Keratinocyte (primary cell): ENCODE measurements at places on chromosomes 13 and 19. TPM values are rescaled to one million over a fixed set of nuclear protein-coding genes. Genes with fewer than 3 reads are reported as not detected.

DNA sequence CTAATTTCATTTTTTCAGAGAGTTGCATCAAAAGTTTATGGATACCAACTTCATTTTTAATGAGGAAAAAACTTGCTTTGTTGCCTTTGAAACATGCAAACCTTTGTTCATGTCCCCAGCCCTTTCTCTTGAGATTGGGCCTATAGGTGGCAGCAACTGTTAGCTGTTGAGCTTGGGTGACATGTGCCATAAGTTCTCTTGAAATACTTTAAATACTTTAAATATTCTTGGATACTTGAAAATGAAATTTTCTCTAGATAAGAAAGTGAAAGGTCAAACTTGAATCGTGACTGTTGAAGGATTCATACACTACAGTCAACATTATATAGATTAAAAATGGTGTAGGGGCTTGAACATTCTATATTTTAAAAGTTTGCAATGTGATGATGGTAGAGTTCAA is 294.9 kb downstream of the NDFIP2 start:
- DNase-seq: no peak

- DNase-seq: no peak
Measured at GRCh38 chr13:64052521-64052920, 2636.9 kb upstream of the PCDH20 start.

The ARHGEF1 gene
- 30.5 to 58.4 TPM (median 43.1 TPM) in 3 replicates for polyA plus RNA-seq

The LILRB1 gene
- not detected in 3 replicates for polyA plus RNA-seq

The MYBPC2 gene
- 0.01 TPM in 1 of 3 replicates, not detected in the others for polyA plus RNA-seq

The CDKN2D gene
- polyA plus RNA-seq: 3.9 to 7.3 TPM (median 6.8 TPM) in 3 replicates

GRCh38 chr13:95217920-95218830 is 83.1 kb downstream of the ABCC4 start:
- no peak for DNase-seq

- no peak for DNase-seq
Measured at GRCh38 chr13:25930653-25931052, 121.2 kb downstream of the SHISA2 start.

The SOX1 gene
- polyA plus RNA-seq: not detected in 3 replicates

The GJB6 gene
- 6.1 to 13.6 TPM (median 11.2 TPM) in 3 replicates for polyA plus RNA-seq
